ENCODE measurements at places on chromosomes 6 and 20.

DNA sequence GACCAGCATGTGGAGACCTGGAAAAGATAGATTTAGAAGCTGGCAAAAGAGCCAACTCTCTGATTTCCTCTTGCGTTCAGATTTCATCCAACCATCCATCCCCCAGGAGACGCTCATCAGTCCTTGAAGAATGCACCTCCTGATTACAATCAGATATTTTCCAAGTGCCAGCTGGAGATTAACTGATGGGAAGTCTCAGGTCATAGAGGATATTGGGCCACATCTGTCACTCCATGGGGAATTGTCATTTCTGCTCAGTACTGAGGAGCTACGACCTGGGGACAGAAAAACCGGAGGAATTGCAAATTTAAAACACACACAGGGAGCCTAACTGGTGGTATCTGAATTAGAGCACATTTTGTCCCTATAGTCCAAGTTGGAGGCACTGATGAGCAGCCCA, 496.2 kb upstream of the SULF2 start:
- no peak for DNase-seq

- DNase-seq = no peak
Measured at GRCh38 chr6:159463119-159463829, 229.8 kb downstream of the SOD2 start.

GRCh38 chr6:168678588-168678987, 237.6 kb downstream of the SMOC2 start:
- DNase-seq = no peak

GRCh38 chr20:17525132-17525531, 6.0 kb downstream of the BFSP1 start:
- DNase-seq = no peak

DNA sequence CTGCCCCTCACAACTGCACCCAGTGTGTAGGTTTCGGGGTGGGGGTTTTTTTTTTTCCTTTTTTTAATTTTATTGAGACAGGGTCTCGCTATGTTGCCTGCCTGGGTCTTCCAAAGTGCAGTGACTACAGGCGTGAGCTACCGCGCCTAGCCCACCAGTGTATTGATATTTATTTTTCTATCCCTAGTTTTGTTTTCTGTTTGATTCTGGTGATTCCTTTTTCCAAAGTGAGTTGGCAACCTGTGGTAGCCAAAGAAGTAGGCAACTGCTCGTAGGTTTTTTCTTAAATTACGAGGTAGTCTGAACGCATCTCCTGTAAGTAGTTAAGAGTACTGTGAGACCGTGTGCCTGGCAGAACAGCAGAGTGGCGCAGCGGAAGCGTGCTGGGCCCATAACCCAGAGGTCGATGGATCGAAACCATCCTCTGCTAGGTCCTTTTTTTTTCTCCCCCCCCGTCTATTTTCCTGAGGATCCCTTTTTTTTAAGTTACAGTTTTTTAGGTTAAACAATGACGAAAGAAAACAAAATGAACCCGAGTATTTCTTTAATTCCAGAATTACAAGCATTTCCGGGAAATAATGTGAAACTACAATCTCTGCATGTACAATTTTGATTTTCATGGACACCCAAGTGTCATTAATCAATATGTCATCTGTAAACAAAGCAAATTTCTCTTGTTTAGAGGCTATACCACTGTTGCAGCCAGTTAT, 78.7 kb upstream of the BTN3A2 start:
- peak; percentile 64 for DNase-seq

GRCh38 chr6:45552536-45552935, 174.8 kb upstream of the SUPT3H start:
- DNase-seq = no peak

GRCh38 chr20:51715856-51716185, 52.4 kb downstream of the ATP9A start:
- DNase-seq = no peak

GRCh38 chr20:58705208-58705926, 12.8 kb downstream of the NPEPL1 start:
- DNase-seq = no peak

DNA sequence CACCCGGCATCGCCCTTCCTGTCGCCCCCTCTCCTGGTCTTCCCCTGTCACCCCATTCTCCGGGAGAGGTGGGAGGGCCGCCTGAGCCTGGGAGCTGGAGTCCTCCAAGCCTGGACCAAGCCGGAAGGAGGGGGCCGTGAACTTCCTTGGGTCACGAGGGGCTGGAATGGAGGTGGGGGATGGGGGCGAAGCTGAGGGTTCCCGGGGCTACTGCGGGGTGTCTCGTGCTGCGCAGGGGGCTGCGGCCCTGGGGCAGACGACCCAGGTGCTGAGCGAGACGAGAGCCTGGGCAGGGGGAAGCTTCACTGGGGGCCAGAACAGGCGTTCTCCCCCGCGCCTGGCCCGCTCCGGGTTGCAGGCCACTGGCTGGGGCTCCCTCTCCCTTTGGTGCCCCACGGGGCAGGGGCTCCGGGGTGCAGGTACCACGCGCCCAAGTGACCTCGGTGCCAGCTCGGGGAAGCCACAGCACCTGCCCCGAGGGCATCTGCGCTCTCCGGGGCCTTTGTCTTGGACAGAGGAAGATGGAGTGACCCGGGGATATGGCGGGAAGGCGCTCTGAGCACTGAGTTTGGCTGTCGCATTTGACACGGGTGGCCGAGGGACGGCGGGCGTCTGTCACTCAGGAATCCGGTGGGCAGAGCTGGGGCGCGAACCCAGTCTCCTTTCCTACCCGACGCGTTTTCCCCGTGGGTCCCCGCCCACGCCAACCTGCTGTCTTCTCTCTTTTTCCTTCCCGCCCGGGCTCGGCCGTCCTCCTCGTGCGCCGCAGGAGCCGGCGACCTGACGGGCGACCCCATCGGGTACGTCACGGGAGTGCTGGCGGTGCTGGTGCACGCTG, 1.2 kb downstream of the SLC35D3 start:
- peak; percentile 28 for DNase-seq

DNA sequence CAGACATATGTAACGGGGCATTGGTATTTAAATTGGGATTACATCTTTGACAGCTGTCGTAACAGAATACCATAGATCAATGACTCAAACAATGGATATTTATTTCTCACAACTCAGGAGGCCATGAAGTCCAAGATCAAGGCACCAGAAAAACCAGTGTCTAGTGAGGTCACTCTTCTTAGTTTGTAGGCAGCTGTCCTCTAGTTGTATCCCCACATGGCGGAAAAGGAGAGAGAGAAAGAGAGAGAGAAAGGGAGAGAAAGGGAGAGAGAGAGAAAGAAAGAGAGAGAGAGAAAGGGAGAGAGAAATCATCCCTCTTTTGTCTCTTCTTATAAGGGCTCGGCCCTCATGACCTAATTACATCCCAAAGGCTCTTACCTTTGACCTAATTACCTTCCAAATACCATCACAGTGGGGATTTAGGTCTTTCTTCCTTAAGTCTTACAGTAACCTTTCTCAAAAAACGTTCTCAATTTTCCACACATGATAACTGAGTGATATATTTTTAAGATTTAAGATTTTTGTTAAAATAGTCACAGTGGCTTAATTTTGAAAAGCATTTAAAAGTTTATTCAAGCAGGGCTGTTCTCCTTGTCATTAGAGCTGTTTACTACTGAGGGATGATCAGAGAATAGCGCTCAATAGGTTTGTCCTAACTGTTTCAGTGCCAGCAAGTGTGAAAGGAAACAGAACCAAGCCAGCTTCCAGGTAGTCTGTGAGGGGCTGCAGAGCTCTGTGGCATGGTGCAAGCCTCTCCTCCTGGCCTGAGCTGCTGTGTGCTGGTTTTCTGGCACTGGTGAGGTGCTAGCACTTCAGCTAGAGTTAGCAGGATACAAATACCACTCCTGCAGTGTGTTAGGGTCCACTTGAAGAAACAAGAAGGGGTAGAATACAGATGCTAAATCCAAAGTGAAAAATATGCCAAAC, 79.0 kb downstream of the IMPG1 start:
- DNase-seq = no peak

GRCh38 chr6:165744555-165745228, 81.7 kb upstream of the PDE10A start:
- DNase-seq = no peak

- DNase-seq = no peak
Measured at GRCh38 chr6:90049295-90049694, 155.0 kb downstream of the GJA10 start.

DNA sequence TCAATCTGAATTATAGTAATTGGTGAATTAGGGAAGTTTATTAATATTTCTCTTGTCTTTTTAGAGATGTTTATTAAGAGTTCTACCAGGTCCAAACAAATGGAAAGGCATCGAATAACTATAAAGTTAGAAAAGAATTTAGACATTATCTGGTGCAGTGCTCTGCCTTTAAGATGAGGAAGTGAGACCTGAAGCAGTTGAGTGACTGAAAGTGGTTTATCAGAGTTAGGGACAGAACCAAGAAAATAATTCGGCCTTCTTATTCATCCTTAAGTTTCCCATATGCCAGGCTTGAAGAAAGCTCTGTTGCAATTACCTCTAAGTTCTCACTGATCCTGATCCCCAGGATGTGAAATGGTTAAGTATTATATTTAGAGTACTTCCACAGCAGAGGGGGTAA, 94.2 kb upstream of the FLRT3 start:
- no peak for DNase-seq
